ENCODE measurements at places on chromosomes 3 and 15.
A peak's percentile ranks its signal among the peaks of the same experiment; 100 is the strongest.

DNA sequence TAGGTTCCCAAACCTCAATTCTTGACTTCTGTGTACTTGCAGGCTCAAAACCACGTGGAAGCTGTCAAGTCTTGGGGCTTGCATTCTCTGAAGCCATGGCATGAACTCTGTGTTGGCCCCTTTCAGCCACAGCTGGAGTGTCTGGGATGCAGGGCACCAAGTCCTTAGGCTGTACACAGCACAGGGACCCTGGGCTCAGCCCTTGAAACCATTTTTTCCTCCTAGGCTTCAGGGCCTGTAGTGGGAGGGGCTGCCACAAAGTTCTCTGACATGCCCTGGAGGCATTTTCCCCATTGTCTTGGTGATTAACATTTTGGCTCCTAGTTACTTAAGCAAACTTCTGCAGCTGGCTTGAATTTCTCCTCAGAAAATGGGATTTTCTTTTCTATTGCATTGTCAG lies 135.4 kb downstream of the ATG7 start:
- DNase-seq = no peak

DNA sequence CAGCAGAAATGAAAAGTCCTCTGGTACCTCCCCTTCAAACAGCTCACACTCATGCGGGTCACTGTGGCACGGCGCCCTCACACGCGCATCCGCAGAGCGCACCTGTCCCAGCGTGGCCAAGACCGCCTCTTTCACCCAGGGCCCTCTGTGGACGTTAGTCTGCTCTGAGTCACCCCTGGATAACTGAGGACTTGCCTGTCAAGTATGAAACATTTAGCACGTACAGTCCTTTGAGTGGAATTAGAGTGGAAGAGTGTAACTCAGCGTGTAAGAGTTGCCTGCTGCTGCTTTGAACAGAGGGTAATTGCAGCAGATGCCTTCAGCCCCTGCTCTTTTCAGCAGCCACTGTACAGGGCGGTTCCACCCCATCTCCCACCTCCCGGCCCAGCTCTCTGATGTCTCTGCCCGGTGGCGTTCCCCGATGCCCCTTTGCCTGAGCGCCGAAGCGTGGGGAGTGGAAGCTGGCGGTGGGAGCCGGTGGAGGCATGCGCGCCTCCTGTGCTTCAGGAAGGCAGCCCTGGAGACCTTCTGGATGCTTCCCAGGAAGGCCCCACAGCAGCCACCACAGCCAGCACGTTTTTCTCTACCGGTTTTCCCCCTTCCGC lies 23.0 kb downstream of the CPN2 start:
- DNase-seq = no peak

GRCh38 chr3:171297207-171297606 lies 163.0 kb downstream of the TNIK start:
- no peak for DNase-seq

DNA sequence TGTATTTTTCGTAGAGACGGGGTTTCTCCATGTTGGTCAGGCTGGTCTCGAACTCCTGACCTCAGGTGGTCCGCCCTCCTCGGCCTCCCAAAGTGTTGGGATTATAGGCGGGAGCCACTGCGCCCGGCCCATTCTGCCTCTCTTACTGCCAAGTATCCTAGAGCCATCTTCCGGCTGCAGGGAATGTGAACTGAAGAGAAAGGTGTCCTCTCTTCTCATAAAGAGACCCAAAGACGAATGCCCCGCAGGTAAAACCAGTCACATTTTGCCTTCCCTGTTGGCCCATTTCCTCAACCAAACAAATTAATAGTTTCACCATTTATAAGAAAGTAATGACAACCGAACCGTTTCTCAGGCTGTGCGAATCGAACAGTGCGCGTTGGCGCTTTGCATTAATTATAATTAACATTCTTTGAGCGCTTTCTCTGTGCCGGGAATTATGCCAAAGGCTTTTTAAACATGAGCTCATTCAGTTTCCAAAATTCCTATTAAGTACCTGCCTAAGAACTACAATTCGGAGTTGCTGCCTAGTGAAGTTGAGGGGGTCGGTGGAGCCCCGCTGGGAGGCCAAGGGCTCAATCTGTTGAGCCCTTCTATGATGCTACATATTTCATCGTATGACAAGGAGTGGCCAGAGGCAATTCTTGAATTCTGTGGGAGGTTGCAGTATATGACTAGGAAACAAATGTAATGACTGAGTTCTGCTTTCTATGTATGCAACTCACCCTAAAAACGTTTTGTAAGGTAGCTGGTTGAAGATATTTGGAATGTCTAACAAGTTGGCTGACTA lies 819 bp upstream of the RPL24 start:
- DNase-seq = peak; percentile 15

- no peak for DNase-seq
Measured at GRCh38 chr3:145716519-145716918, 444.5 kb downstream of the PLOD2 start.

GRCh38 chr15:51130344-51130743 lies 35.6 kb upstream of the TNFAIP8L3 start:
- no peak for DNase-seq

- no peak for DNase-seq
Measured at GRCh38 chr3:115704661-115705338, 81.5 kb downstream of the GAP43 start.

- no peak for DNase-seq
Measured at GRCh38 chr3:14959359-14959943, 12.1 kb downstream of the NR2C2 start.

DNA sequence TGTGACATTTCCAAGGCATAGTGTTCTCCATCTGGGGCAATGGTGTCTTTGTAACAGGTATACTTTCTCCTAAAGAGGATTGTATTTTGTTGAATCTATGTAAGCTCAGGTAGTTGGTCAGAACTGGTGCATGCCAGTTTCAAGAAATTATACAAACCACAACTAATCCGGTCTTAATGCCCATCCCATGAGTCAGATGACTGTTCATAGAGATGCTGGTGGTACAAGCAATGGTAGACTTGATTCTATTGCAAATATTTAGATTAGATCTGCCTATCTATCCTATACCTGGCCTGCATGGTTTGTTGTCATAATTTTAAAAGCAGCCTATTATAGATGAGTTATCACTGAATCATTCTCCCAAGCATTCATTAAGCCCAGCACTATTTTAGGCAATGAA lies 43.5 kb downstream of the ATP13A5 start:
- DNase-seq = no peak
